ENCODE measurements at places on chromosomes 1 and 21.

GRCh38 chr1:51792864-51793263, 85.7 kb downstream of the NRDC start:
- peak; percentile 16 for DNase-seq

DNA sequence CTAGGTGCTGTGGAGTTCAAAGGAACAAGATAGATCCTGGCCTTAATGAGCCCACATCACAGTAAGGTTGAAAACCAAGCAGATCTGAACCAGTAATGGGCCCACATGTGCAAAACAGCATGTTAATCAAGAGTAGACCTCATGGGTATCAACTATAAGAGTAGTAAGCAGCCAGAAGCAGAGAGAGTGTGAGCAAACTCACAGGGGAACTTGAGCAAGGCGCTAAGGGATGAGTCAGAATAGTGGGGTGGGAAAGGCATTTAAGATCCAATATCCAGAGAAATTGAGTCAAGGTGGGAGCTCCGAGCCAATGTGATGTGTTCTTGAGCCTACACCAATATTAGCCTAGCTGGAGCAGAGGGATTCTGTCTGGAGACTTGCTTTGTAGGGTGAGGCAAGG, 52.4 kb upstream of the GJA5 start:
- no peak for DNase-seq

GRCh38 chr1:46643368-46643775, 24.8 kb downstream of the ATPAF1 start:
- DNase-seq: peak; percentile 91

DNA sequence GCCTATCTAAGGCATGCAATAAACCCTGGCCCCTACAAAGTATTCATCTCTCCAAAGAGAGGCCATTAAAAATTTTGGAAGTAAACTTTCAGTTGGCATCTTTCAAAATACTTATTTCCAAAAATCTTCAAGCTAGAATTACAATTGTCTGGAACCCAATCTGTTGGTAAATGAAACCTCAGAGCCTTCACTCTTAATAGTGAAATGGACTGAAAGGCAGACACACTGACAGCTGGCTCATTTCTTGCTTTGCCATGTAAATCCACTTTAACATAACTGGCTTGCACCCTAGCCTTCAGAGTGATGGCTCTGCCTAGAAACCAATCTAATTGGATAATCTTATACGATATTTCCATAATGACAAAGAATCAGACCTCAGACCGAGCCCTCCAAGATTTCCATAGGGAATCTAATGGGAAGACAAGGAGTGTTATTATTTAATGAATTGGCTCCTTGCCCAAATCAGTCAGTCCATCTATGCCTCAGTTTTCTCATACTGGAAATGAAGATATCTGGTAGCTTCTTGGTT, 9.2 kb upstream of the PALMD start:
- DNase-seq: no peak

DNA sequence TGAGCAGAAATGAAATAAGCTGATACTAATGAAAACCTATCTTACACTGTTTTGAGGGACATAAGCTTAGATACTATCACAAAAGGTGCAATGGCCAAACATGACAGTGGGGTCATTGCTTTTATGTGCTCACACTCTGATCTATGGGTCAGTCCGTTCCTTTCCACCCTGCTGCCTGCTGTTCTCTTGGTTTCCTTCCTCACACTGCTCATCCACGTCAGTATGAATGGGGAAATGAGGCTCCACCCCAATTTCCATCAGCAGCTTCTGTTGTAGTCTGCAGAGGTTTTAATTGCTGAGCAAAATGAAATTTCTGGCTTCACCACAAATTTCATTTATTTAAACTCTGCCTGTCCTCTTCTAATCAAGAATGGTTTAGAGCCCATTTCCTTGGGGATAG, 155.2 kb downstream of the GABPA start:
- no peak for DNase-seq

DNA sequence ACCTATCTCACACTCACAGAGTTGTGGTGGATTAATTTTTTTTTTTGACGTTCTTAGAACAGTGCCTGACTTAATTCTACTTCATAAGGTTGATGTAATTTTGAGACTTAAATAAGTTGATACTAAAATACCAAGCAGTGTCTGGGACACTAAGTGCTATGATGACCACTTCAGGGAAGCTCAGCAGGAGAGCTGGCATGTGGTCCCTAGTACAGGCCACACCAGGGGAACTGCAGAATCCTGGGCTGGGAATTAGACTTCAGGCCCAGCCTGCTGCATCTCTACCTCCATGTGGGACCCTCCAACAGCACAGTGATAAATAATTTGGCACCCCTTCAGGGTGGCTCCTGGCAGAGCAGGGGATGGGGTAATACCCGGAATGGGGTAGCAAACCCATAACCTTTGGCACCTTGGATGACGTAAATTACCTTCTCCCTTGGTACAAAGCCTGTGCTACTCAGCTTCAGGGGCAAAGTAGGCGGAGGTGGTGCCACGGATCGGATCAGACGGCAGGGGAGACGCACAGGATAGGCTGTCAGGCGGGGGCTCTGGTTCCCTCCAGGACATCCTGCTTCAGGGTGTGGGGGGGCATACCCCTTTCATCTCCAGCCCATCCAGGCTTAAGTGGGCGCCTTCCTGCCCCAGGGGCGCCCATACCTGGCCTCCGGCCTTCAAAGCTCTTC, 4.8 kb downstream of the MFSD2A start:
- no peak for DNase-seq

DNA sequence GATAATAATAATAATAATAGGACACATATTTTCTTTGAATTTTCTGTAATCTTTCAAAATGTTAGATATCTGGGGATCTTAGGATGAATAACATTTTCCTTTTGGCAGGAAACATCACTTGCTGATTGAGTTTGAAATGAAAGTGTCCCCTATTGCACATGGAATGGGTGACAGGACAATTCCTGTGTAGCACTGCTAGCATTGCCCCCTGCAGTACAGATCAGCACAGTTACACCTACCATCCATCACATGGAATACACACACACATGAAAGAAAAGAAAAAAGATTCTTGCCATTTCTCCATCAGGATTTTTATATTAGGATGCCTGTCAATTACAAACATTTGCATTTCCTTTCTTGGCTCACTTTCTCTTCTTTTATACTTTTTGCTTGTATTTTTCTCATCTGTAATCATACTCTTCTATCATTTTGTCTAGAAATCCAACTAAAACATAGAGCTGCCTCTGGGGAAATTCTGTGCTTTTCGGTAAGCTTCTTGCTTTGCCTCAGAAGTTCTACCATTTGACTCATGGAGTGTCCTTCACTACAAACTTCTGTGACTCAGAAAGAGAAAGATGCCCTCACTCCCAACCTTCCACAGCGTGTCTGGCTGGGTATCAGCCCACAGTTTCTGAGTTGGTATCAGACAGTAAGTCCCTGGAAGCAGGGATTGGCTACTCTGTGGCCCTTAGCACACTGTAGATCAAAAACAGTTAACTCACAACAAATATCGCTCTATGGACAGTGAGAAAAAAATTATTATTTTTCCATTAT, 641.2 kb downstream of the PTPRC start:
- DNase-seq: no peak

All from A172 (cell line).